ENCODE measurements at places on chromosomes 2 and 18. TPM values are rescaled to one million over a fixed set of nuclear protein-coding genes. Genes with fewer than 3 reads are reported as not detected.

Gene CLEC4F
- not detected for total RNA-seq

Gene ECEL1
- total RNA-seq: not detected

Gene PPP1R1C
- total RNA-seq: 2.2 TPM

Gene KHK
- total RNA-seq: 0.50 TPM

Gene THSD7B
- total RNA-seq: not detected

Gene CDCA7
- 4.7 TPM for total RNA-seq

Gene CAPN14
- total RNA-seq: 0.33 TPM

Gene CNTNAP5
- total RNA-seq: not detected

Gene NLRC4
- total RNA-seq: not detected

Gene FIGN
- 1.2 TPM for total RNA-seq

Gene TM4SF20
- not detected for total RNA-seq

Gene RESP18
- total RNA-seq: not detected

Gene PRSS56
- total RNA-seq: not detected

Gene HNMT
- total RNA-seq: 20.8 TPM

Gene COL6A3
- 2,183 TPM for total RNA-seq

Gene CD226
- total RNA-seq: 0.66 TPM

Gene PDK1
- total RNA-seq: 36.9 TPM

Gene FAM161A
- total RNA-seq: 1.3 TPM

Gene TUBA3E
- total RNA-seq: not detected

Gene BUB1
- total RNA-seq: 65.7 TPM

Gene AQP4
- total RNA-seq: not detected

Gene SOWAHC
- total RNA-seq: 8.6 TPM

Gene PLCD4
- total RNA-seq: 11.8 TPM

Gene LYG1
- 0.73 TPM for total RNA-seq

Gene UGT1A4
- not detected for total RNA-seq

Gene PSTPIP2
- 11.5 TPM for total RNA-seq

Gene ALPP
- total RNA-seq: under 0.01 TPM

Gene PCARE
- total RNA-seq: not detected

Gene IL37
- total RNA-seq: not detected

Gene TFCP2L1
- not detected for total RNA-seq

Gene GATA6
- 5.7 TPM for total RNA-seq

Gene CTIF
- total RNA-seq: 15.9 TPM

Gene RNU2-63P
- not detected for total RNA-seq

Gene PRKD3
- total RNA-seq: 83.8 TPM

Gene SEPTIN10
- 79.4 TPM for total RNA-seq

Gene DSG1
- not detected for total RNA-seq
